ENCODE measurements at places on chromosomes 5 and 9. TPM values are rescaled to one million over a fixed set of nuclear protein-coding genes. Genes with fewer than 3 reads are reported as not detected.

The IFNA2 gene
- total RNA-seq = not detected

The IL3 gene
- total RNA-seq = not detected

The FOXI1 gene
- total RNA-seq = under 0.01 TPM

The CRHBP gene
- 9.2 TPM for total RNA-seq

The ADAMTSL2 gene
- 1.2 TPM for total RNA-seq

The C9orf50 gene
- total RNA-seq = not detected

The TMEFF1 gene
- total RNA-seq = 1.5 TPM

The UBE2QL1 gene
- total RNA-seq = not detected

The SNCAIP gene
- total RNA-seq = 0.85 TPM

The DIMT1 gene
- 36.9 TPM for total RNA-seq

The ADAMTS6 gene
- total RNA-seq = 208 TPM

The BRD3 gene
- 6.2 TPM for total RNA-seq

The CARTPT gene
- not detected for total RNA-seq

The MORN5 gene
- not detected for total RNA-seq

The LHX2 gene
- 0.19 TPM for total RNA-seq
